ENCODE measurements at places on chromosomes 6 and 20.

DNA sequence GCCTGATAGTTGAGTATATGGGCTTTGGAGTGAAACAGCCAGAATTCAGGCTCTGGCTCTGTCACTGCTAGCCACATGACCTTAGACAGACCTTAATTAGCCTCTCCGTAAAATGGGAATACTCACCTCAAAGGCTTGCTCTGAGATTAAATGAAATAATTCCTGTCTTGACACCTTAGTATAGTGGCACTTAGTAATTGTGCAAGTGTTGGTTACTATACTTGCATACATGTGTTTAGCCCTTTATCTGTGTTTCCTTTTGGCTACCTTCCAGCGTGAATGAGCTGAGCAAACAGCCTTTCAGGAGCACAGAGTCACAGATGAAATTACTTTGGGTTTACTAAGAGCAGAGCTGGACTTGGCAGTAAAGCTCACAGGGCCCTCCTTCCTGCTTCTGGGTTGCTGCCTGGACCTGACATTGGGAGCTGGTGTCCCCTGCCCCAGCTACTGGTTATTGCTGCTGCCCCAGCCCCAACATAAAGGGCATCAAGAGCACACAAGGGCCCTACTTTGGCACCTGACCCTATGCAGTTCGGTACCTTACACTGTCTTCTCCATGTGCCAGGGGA is 32.8 kb downstream of the CD164 start:
- no peak for DNase-seq

DNA sequence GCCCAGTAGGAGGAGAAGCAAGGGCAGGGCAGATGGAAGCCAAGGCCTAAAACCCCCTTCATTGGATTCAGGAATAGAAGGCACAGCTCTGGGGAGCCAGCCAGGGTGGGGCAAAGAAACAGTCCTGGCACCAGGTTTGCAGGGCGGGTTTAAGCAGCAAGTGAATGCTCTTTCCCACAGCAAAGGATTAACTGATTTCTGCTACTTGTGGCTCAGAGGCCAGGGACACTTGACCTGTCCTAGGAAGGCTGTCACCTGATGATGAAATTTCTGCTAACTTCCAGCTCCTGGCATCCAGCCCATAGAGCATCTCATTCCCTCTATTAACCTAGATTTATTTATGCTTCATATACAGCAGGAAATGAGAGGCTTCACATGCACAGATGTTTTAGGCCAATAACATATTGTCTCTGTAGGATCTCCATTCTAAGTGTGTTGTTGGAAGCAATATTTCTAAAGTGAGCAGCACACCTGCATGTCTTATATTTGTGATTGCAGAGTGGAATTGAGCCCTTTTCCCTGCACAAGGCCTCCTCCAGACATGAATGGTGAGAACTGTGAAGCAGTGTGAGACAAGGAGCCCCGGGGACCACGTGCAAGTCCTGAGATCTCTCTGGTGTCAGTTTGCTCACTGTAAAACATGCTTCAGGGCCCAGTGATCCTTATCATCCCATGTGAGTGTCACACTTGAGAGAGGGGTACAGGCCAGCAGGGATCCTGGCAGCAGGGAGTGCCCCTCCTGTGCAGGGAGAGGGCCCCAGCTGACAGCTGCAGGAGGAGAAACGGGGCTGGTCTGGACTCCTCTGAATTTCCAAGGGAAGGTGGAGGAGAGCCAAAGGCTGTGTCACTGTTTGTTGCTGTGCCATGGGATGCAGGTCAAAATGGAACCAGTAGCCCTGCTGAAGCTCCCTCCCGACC is 41.1 kb upstream of the CST5 start:
- DNase-seq: no peak

DNA sequence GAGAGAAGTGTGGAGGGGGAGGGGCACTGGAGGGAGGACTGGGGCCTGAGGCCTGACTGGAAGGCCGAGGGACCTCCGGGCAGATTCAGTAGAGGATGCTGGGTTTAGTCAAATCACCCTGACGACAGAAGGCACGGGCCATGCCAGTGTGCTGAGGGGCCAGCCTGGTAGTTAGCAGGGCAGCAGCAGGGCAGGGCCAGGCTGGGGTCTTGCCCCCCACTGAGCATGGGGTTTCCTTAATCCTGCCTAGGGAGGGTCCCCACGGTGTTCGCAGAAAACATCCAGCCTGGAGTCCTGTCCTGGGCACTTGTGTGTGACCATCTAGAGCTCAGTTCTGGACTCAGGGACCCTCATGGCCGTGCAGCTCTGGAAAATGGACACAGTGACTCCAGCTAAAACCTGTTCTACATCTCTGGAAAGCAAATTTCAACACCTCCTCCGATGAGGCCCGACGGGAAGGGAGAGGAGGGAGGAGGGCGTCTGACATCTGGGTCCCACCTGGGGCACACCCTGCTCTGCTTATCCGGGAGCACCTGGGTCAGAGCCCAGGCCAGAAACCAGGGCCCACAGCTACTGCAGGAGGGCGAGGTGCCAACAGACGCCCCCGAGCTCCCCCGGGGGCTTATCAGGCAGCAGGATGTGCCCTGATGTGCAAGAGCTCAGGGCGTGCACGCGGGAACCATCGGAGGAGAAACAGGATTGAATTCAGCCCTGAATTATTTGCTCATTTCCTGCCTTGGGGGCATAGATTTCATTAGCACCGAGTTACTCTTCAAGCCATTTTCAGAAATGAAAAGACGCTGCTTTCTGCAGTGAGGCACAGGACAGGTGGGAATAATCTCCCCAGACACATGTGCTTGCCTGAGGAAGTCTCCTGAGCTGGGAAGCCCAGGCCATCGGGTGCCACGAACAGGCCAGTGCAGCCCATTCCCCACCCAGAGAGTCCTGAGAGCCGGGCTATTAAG is 78.0 kb upstream of the MPC1 start:
- DNase-seq: no peak

DNA sequence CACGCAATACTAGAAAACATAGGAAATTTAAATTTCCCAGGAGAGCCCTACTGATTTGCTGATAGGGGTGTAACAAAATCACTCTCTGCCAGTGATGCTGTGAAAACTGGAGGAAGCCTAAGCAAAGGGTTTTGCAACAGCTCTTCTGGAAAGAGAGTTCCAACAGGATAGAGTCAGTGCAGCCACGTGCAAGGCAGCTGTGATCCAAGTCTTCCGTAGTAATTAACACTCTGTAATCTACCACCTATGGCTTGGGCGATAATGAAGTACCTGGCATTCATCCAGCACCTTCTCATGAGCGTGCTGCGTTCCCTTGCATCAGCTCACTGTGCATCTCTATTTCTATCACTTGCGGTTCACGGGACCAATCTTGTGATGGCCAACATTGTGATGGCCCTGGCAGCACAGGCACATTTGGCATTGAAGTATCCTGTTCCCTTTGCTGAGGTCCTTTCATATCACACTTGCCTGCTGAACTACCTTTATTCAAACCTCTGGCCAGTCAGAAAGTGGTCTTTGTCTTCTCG is 48.2 kb downstream of the IRF4 start:
- DNase-seq: no peak

GRCh38 chr6:147614501-147614900 is 106.0 kb downstream of the SAMD5 start:
- no peak for DNase-seq

GRCh38 chr20:47427746-47428145 is 71.2 kb upstream of the ZMYND8 start:
- no peak for DNase-seq

DNA sequence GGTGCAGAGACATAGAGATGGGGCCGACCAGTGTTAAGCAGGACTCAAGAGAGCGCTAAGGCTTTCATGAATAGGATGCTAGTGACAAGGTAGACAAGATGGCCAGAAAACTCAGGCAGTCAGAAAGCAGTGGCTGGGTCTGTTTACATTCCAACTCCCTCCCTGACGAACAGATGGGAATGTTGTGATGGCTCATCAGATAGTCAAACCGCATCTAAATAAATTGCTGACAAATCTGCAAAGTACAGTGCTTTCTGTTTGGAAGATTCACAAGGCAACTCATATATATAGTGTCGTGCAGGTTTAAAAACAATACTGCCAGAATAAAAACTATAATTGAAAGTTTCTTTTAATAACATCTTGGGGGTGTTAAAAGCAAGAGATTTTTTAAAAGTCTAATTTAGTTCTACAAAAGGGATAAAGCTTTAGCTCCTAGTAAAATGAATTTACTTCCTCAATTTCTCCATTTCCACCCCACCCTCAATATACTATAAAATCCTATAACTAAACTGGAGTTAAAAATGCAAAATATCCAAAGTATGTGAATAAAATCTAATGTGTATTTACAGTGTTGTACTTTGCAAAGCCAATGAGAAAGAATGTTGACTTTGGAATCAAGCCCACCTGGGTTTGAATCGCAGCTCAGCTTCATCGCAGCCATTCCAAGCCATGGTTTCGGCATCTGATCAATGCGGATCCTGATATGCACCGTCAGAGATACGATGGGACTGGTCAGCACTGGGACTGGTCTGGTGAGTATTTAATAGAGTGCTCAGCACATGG is 247.3 kb upstream of the PDE10A start:
- no peak for DNase-seq

- no peak for DNase-seq
These were observed at the start of gene FAM83B for GRCh38 chr6:54846243-54846856. FAM83B (plus strand) TSS chr6:54846771; CDS start chr6:54870247, 23,476 bp downstream.

GRCh38 chr6:147909640-147910039 is 401.1 kb downstream of the SAMD5 start:
- no peak for DNase-seq

- no peak for DNase-seq
These were observed 17.8 kb upstream of the FNDC1 start for GRCh38 chr6:159151266-159151855.

DNA sequence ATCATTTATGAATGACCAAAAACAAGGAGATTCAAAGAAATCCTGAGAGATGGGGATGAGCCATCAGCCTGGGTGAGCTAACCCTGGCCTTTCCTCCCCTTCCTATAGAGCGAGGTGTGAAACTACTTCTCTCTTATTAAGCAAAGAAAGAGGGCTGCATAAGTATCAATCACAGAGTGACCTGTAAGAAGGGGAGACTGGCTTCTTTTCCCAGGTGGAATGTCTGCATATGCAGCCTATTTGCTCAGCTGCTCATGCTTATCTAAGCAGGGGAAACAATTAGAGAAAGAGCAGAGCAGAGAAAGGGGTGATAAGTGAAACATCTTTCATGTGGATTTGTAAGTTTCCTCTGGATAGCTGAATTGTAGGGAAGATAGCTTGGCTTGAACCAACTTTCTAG is 160.0 kb downstream of the PKHD1 start:
- DNase-seq: no peak

DNA sequence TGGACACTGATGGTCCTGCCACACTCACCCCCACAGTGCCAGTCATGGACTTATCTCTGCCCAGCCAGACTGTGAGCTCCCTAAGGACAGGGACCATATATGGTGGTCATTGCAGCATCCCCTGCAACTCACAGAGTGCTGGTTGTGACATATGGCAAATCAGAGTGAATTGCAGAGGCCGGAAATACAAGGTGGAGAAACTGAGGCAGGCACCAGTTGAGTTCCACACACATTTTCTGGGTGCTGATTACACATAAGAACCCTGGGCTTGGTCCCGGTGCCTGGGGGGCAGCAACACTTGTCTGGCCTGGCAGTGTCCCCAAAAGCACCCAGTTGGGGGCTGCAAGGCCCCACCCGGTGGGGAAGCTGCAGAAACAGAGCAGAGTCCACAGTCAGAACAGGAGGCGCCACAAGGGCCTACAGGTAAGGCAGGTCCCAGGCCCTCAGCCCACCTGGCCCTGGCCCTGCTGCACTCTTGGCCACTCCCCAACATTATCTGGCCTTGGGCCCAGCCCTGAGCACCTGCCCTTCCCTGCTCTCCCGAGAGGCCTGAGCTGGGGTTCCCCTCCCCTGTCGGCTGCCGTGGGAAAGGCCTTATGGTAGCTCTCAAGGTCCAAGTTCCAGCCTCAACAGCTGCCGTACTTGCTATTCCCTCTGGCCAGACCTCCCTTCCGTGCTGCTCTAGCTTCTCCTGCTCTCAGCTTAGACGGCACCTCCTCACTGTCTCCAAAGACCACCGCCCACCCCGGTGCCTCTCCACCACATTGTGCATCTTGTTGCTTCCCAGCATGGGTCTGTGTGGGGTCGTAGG is 140.8 kb upstream of the PTPN1 start:
- DNase-seq: no peak

- no peak for DNase-seq
These were observed 106.5 kb downstream of the THEMIS start for GRCh38 chr6:127794405-127794804.
